ENCODE measurements at places on chromosomes 6 and 20. TPM values are rescaled to one million over a fixed set of nuclear protein-coding genes. Genes with fewer than 3 reads are reported as not detected.

DNA sequence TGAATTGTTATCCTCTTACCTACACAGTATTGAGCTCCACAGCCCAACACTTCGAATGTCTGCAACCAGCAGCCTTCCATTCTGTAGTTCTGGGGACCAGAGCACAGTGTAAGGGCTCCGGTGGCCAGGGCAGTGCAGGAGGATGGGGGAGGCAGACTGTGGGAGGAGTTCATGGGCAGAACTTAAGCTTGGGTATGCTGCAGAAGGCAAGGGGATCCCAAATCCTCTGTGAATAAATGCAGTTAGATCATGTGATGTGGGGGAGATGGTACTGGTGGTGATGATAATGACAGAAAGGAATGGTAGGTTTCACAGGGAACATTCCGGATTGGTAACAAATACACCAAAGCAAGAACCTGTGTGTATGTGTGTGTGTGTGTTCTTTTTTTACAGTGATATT, 26.5 kb upstream of the CNKSR3 start:
- DNase-seq = no peak

DNA sequence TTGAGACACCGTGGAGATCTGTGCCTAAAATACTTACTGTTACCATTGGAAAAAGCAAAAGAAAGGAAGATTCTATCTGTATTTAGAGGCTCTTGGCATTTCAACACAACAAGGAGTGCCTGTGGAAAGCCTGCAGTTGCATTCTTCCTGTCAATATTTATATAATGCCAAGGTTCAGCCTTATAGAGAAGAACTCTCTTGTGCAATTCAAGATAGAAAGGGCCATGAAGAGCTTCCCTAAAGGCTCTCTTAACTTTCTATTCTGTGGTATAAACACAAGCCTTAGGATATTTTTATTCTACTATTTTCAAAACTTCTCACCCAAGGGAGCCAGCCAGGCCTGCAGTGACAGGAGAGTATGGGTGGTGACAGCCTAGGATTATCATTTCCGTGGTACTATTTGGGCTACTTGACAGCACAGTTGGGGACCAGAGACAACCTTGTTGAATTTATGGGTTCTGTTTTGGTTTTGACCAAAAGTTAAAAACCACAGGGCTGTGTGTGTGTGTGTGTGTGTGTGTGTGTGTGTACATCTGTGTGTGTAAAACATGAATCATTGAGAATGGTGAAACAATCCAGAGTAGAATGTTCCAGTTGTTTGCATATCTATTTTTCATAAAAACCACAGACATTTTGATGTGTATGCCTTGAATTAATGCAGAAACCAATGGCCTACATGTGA, 700.9 kb upstream of the SLC35B3 start:
- no peak for DNase-seq

DNA sequence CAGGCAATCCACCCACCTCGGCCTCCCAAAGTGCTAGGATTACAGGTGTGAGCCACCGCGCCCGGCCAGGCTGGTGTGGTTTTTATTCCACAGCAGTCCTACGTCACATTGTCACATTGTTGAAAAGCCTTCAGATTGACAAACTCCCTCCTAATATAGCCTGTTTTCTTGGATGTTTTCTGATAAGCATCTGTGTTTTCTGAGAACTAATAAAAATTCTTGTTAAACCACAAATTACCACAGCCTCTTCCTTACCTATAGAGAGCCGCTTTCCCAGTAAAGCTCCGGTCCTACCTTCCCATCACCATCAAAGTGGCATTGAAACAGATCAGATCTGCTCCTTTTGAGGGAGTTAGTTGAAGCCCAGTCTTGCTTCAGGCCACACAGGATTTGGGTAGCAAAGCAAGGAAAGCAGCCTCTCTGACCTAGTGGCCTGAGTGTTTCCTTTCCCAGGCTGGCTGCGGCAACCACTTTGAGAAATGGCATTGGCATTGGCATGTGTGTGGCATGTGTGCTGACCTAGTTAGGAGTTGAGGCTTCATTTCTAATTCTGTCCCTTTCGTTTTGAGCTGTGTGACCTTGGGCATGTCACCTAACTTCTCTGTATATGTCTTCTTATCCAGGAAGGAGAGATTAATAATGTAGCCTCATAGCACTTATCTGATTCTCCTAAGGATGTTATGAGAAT, 1.7 kb upstream of the PKIG start:
- no peak for DNase-seq

DNA sequence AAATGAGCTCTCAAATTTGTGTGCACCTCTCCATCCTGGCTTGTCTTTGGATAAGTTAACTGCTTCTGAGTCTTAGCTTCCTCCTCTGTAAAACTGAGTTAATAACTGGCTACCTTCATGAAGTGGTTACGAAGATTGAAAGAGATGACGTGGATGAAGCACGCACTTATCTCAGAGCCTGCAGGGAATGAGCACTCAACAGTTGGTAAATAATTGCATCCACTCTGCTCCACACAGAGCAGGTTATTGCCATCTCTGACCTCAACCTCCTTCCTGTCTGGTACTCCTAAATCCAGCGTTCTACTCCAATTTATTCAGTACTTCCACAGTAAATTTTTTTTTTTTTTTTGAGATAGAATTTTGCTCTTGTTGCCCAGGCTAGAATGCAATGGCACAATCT, 6.9 kb downstream of the AURKA start:
- no peak for DNase-seq

Gene CYP39A1
- 13.1 TPM for total RNA-seq

Gene PRKN
- total RNA-seq = 44.8 TPM

Gene PTCRA
- not detected for total RNA-seq

DNA sequence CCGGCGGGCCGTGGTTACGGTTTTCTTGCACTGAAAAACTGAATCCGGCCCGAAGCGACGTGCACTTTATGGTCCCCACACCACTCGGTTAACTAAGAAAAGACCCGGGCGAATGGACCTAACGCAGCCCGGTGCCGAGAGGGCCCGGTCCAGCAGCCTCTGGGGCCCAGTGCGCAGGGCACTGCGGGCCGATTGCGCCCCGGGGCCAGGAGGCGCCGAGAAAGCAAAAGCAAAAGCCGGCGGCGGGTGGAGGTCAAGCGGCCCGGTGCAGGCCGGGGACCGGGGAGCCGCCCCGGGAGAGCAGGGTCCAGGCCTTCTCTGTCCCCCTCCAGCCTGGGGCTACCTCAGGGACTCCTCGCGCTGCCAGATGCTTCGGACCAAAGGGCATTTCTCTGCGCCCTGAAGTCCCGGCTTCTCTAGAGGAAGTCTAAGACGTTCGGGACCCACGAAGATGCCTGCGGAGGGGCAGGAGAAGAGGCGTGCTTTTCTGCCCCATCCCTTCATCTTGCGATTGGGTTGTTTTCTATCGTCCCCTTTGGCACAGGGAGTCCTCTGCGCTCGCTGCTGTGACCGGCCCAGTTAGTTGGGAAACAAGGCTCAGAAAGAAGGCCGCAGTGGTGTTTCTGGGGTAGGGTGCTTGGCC, 4.4 kb downstream of the FOXF2 start:
- no peak for DNase-seq

GRCh38 chr20:38460040-38460623, 12.5 kb upstream of the RALGAPB start:
- no peak for DNase-seq

Gene PSORS1C2
- total RNA-seq = not detected

Gene PXDC1
- total RNA-seq = 133 TPM

DNA sequence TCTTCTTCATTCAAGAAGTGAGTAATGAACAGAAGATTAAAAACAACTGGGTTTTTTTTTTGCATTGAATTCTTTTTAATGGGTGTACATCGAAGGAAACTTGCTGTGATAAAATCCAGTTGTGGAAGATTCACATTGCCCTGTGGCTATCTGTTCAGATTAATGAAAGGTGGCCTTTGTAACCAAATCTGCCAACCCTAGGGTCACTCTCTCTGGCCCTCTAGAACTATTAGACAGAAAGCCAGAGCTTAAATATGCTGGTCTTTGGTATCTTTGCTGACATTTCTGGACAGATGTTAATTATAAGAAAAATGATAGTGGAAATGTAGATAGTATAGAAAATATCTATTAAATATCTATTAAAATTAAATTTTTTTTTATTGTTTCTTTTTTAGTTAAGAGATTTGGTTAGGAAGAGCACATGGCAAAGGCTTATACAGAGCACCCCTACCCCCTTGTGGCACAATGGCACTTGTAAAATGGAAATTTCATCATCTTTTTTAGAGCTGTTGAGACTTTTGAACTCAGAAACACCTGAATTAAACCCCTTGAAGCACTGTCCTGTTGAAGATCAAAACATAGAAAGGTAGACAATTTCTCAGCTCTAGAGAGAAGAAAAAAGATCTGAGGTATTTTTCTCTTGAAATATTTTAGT, 572.5 kb downstream of the PKHD1 start:
- no peak for DNase-seq

All from omental fat pad (tissue), 4 donors.